ENCODE measurements at places on chromosomes 3 and 15.

DNA sequence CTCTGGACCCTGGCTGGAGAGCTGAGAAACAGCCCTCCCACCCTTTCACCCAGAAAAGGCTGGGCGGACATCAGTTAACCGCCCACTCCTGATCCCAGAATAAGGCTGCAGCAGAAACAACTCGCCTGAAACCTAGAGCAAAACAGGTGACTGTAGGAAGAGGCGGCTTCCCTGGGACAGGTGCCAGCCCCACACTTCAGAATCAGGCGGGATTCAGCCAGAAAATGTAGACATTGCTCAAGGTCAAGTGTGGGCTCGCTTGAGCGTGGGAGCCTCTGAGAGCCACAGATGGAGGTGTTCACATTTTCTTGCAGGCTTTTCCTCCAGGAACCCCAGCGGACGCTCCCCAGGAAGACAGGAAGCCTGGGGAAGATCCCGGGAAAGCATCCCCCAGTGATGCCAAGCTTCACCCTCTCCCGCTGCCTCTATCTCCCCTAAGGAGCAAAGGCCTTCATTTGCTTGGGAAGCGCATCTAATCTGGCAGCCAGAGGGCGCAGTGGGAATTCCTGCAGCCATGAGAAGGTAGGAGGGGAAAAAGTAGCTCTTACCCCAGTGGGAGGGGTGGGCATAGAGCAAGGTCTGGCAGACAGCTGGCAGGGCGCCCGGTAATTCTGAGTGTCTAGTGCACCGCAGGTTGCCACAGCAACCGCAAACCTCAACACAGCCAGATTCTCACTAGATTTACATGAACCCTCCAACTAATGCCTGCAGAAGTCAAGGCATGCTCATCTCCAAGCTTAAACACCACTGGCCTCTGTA lies 77.7 kb downstream of the OCA2 start:
- DNase-seq = no peak

DNA sequence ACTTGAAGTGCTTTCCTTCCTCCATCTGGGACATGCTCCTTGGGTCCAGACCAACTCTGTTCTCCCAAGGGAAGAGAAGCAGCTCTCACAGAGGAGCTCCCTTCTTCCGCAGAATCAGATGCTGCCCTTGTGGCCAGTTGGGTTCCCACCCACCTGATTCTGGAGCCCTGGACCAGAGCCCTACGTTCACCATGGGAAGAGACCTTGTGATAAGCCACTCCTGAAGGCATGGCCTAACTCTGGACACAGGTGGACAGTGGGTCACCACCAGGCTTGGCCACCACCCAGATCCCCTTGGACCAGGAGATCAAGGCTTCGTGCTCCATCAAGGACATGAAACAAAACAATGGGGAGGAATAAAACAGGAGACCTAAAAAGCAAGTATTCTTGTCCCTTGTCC lies 172.2 kb downstream of the RPLP1 start:
- DNase-seq = no peak

DNA sequence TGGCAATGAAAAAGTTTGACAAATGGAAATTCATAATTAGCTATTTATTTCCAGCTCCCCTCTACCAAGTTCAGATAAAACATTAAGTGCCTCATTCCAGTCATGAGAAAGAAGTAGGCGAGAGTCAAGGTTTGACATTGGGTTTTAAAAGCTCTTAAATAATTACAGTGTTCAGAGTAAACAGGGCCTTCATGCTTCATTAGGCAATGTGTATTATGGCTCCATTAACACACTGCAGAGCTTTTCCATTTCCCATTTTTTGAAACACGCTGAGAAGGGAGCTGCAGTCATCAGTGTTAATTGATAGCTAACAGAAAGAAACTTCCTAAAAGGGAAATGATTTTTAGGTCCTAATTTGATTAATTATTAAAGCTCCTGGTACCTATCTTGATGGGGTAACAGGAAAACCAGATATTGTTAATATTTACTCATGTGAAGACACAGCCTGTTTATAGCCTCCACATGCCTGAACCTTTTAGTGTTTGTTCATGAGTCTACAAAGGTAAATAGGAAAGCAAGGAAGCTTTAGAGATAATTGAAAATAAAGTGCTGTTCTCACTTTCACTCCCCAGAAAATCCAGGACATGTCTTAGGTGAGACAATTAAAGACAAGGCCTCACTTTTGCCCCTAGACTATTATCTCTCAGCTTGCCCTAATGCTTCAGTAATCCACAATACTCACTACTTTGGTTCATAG lies 28.7 kb downstream of the SST start:
- no peak for DNase-seq

GRCh38 chr3:122188737-122189136 lies 5.3 kb downstream of the CASR start:
- no peak for DNase-seq

- DNase-seq = no peak
Observed at GRCh38 chr15:96703091-96703490, 372.6 kb downstream of the NR2F2 start.

DNA sequence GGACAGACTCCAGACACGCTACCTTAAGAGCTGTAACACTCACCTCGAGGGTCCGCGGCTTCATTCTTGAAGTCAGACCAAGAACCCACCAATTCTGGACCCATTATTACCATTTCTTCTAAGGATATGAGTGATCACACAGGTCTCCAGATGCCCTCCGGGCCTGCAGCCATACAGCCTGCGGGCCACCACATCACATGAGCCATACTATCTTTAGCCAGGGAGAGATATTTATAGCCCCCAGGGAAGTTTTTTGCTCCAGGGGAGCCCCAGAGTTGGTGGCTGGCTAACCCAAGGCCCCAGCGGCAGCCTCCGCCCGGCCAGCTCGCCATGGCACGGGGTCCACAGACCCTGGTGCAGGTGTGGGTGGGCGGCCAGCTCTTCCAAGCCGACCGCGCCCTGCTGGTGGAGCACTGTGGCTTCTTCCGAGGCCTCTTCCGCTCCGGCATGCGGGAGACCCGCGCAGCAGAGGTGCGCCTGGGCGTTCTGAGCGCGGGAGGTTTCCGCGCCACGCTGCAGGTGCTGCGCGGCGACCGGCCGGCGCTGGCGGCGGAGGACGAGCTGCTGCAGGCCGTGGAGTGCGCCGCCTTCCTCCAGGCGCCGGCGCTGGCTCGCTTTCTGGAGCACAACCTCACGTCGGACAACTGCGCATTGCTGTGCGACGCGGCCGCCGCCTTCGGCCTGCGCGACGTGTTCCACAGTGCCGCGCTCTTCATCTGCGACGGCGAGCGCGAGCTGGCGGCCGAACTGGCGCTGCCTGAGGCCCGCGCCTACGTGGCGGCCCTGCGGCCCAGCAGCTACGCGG lies at the start of gene KBTBD13:
Gene KBTBD13 (plus strand): TSS at position 261 of the 805 bp plus-strand sequence. CDS start 70 bp downstream, at position 331.
- no peak for DNase-seq

DNA sequence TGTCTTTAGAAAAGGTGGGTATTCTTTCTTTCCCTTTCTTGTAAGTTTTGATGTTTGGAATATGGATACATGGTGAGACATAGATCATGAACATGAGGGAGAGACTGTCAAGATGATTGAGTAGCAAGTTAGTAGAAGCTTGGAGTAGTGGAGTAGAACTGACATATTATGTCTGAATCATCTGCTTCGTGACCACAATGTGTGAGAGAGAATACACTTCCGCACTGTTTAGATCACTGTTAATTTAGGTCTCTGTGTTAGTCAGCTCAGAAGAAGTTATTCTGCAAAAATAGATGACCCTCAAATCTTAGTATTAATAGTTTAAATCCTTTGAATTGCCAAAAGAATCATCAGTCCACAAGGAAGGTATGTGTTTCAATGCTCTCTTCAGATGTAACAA lies 151.0 kb downstream of the OXSM start:
- no peak for DNase-seq

GRCh38 chr3:113736548-113737089 lies 9.4 kb downstream of the NAA50 start:
- no peak for DNase-seq

All from T-helper 9 cell (primary cell).